Hindlimb muscle (tissue), 1 donor: ENCODE measurements at places on chromosomes 3 and 15. TPM values are rescaled to one million over a fixed set of nuclear protein-coding genes. Genes with fewer than 3 reads are reported as not detected.

The GPR27 gene
- polyA plus RNA-seq: 3.2 TPM

The LRRC49 gene
- polyA plus RNA-seq: 5.9 TPM

DNA sequence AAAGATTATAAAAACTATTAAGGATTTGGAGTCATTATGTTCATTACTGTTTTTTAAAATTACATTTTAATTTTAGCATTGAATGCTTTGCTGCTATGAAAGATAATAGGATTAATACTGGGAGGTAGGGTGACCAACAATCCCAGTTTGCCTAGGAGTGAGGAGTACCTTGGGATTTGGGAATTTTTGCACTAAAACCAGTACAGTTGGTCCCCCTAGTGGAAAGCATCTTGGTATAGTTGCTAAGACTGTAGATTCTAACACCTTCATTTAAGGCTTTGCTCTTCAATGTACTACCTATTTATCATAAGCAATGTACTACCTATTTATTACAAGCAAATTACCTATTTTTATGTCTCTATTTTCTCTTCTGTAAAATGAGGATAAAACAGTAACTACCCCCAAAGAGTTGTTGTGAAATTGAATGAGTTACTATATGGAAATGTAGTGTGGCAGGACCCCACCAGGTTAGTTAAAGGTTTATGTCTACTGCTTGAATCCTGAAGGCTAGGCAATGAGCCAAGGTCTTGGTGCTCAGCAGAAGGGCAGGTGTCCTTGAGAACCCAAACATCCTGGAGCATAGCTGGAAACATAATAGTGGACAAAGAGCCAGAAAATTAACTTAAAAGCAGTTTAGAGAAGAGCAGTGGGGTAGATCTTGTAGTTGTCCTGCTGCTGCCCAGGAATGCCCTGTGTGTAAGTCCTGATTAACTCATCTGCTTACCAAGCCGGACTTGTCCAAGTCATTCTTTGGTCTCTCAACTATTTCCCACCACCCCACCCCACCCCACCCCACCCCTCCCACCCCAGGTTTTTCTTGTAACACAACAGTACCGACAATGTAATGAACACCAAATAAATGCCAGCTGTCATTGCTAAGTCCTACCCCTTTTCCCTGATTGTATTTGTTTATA, 49.2 kb upstream of the NMD3 start:
- no peak for DNase-seq

The SAMD7 gene
- polyA plus RNA-seq: not detected

The C3orf52 gene
- 3.0 TPM for polyA plus RNA-seq

DNA sequence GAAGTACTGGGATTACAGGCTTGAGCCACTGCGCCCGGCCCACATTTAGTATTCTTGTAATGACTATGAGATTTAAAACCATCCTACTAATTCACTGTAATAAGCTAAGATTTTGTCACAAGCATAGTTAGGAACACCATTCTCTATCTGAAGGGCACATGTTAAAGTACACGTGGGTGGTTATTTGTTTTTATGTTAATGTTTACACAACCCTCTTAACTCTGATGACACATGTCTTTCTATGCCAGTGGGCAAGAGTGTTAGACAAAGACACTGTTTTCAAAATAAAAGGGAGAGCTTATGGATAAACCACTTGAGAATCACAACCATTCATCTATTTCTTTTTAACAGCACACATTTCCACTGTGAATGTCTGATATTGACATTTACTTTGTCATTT, 537.6 kb upstream of the IL12A start:
- DNase-seq: no peak

DNA sequence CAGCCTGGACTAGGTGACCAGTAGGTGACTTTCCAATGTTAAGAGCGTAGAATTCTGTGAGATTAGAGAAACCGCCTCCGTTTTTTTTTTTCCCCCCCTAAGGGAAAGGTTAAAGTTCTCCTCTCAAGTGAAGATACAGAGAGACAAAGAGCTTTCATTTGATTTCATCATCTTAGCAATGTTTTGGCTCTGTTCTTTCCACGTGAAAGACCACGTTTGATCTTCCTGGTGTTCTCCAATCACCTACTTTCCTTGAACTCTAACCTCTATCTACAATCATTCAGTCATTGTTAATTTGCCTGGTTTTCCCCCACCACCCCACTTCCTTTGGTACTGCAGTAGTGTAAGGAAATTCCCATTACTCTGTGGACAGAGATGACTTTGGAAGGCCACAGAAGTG, 36.9 kb upstream of the CLRN1 start:
- no peak for DNase-seq

The GOLGA6L7 gene
- not detected for polyA plus RNA-seq

The GOLGA6L4 gene
- 7.4 TPM for polyA plus RNA-seq

- DNase-seq: no peak
These were observed 534.4 kb downstream of the EPHB1 start for GRCh38 chr3:135329479-135329878.

GRCh38 chr15:65695081-65695480, 73.3 kb downstream of the SLC24A1 start:
- no peak for DNase-seq

GRCh38 chr3:29889215-29889614, 608.3 kb downstream of the RBMS3 start:
- no peak for DNase-seq

- no peak for DNase-seq
These were observed 62.9 kb downstream of the KLF15 start for GRCh38 chr3:126294211-126294808.

DNA sequence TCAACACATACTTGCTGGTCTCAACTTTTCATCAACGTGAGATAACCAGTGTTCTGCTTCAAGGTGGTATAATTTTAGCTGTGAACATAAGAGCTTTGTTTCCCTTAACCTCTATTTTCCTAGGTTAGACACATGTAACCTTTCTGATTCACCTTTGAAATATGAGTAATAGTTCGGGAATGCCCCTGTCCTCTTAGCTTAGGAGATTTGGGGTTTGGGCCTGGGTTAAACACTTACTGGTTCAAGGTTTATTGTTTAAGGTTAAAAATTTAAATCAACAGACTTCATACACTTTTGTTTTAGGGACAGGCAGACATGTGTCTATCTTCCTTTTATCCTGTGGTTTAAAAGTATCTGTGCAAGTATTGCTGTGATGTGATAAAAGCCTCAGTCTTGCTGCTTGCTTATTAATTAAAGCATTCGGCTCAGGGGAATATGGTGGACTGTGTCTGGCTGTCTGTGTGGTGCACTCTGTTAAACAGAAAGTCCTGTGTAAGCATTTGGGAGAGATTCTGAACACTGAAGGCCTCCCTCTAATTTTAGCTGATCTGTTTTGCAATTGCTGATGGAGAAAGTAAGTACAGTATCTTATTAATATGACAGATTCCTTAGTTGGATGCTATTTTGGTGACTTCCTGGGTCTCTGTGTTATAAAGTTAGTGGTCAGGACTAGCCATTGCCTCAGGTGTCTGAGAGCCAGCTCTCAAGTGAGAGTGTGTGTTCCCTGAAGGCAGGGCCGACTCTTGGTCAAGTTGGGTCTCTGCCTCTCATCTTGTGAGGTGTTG, 81.8 kb downstream of the USP13 start:
- no peak for DNase-seq

DNA sequence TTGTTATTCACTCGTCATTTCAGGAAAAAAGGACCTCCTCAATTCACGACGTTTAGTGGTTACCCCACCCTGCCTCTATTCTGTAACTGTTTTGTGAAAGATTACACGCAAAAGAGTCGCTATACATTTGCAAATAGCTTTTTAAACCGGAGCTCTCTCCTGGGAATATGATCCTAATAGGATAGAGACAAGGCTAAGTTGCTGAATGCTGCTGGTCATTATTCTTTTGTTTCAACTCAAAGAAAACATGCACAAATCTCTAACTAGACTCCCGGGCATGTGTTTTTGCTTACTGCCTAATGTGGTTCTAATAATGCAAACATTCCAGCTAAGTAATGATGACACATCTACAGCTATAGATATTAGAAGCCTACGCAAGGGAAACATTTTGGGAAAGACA, 214.6 kb upstream of the MDFIC2 start:
- DNase-seq: no peak

DNA sequence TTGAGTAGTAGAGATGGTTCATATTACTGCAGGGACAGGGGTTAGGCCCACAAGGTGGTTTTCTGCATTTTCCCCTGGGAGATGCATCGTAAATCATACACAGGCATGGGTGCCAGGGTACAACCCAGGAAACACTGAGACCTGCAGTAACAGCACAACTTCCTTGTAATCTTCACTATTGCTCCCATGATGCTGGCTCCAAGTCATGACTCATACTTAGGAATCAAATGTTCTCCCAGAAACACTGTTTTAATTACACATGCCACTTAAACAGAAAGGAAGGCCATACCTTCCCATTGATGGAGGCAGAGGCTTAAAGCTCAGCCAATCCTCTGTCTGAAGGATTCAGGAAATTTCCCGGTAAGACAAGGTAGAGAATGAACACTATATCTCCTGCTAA, 106.5 kb downstream of the ERC2 start:
- DNase-seq: no peak

GRCh38 chr15:37098468-37099318, 1.7 kb downstream of the MEIS2 start:
- no peak for DNase-seq

The GOLGA8T gene
- not detected for polyA plus RNA-seq

DNA sequence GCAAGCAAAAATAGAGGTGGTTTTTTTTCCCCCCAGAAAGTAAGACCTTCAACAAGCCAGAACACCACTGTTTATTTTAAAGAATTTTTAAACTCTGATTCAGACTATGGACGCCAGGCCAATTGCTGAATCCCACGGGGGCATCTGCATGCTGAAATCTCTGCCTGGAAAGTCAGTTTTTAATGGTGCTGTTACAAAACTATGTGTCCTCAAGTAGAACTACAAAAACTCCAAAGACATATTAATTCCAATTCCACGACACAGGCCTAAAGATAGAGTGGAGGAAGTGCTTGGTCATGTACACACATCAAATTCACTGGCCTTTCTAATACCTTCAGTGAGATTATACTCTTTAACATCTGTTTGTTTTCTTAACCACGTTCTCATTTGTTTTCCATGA, 490.5 kb upstream of the NR2F2 start:
- peak; percentile 80 for DNase-seq

GRCh38 chr3:129934234-129935123, 40.0 kb upstream of the TRH start:
- peak; percentile 52 for DNase-seq

- no peak for DNase-seq
These were observed 452.8 kb downstream of the ROBO1 start for GRCh38 chr3:79314962-79315361.

DNA sequence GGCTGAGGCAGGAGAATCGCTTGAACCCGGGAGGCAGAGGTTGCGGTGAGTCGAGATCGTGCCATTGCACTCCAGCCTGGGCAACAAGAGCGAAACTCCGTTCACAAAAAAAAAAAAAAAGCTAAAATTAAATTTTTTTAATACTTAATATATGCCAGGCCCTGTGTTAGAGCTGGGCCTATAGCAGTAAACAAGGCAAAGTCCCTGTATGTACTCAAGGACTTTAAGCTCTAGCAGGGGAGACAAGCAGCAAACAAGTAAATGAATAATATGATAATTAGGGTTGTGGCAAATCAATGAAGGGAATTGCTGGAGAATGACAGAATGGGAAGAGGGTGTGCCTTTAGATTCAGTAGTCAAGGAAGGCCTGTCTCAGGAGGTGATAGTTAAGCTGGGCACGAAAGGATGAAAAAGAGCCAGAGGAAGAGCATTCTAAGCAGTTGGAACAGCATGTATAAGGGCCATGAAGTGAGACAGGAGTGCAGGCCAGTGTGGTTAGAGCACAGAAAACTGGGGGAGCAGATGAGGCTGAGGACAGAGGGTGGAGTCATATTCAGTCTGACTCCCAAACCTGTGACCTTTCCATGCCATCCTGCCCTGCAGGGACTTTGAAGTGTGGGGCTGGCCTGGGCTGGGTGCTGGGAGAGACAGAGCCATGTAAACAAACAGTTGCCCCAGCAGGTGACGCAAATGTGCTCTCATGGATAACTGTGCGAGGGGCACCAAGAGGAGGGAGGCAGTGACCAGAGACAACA, 6.6 kb upstream of the RAF1 start:
- no peak for DNase-seq

- DNase-seq: no peak
These were observed 71.8 kb upstream of the GATM start for GRCh38 chr15:45449916-45450867.

GRCh38 chr15:57685306-57686095, 21.0 kb upstream of the POLR2M start:
- DNase-seq: no peak

The CCNL1 gene
- polyA plus RNA-seq: 76.1 TPM

The MOBP gene
- polyA plus RNA-seq: 0.05 TPM

DNA sequence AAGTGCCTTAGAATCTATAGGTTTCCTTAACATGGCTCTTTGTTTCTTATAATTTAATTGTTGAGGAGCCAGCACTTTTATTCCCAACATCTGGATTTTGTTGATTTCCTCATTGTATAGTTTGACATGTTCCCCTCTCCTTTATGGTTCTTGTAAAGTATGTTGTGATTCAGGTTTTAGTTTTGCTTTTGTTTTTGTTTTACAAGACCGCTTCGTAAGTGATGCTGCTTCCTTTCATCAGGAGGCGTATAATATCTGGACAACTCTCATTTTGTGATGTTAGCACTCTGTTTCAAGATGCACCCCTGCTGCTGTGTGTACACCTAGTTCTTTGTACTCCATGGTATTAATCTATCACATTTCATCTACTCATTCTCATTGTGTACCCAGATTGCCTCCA, 48.7 kb downstream of the SLC49A4 start:
- DNase-seq: no peak

The SPTSSB gene
- 1.6 TPM for polyA plus RNA-seq

GRCh38 chr3:195863121-195864061, 45.0 kb downstream of the TNK2 start:
- peak; percentile 84 for DNase-seq

The AADACL2 gene
- 0.31 TPM for polyA plus RNA-seq

The GOLGA8G gene
- not detected for polyA plus RNA-seq

GRCh38 chr15:86009727-86010126, 69.9 kb upstream of the AGBL1 start:
- no peak for DNase-seq

- DNase-seq: no peak
These were observed 437.8 kb downstream of the RBMS3 start for GRCh38 chr3:29718661-29719065.

The NDN gene
- 209 TPM for polyA plus RNA-seq

GRCh38 chr15:67825881-67826716, 790 bp downstream of the SKOR1 start:
- DNase-seq: no peak

DNA sequence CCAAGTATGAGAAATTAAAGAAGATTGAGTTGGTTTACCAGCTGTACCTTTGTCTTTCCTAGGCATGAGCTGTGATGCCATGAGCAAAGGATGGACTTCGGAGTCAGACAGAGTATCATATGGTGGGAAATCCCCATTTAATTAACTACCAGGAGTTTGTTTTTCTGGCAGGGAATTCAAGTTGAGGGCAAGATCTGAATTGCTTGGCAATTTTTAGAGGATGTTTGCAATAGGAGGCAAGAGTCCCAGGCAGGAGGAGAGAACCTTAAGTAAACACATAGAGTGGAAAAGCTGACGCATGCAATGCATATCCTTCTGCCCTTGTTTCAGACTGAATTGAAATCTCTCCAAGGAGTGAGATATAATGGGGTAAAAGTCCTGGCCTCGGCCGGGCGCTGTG, 569.7 kb upstream of the MDFIC2 start:
- DNase-seq: no peak
